ENCODE measurements at places on chromosomes 6 and 20. TPM values are rescaled to one million over a fixed set of nuclear protein-coding genes. Genes with fewer than 3 reads are reported as not detected.

- H3K27me3 ChIP-seq: no peaks in the 10 kb centered on the region
- H3K27ac ChIP-seq: peak overlapping the region; percentile 42
- peaks cover 35% of the 10 kb centered on the region for H3K4me1 ChIP-seq
- no peaks in the 10 kb centered on the region for H3K36me3 ChIP-seq
- no peak overlapping the region for H3K4me3 ChIP-seq
Measured at GRCh38 chr6:33716379-33716778, 4.9 kb upstream of the UQCC2 start.

DNA sequence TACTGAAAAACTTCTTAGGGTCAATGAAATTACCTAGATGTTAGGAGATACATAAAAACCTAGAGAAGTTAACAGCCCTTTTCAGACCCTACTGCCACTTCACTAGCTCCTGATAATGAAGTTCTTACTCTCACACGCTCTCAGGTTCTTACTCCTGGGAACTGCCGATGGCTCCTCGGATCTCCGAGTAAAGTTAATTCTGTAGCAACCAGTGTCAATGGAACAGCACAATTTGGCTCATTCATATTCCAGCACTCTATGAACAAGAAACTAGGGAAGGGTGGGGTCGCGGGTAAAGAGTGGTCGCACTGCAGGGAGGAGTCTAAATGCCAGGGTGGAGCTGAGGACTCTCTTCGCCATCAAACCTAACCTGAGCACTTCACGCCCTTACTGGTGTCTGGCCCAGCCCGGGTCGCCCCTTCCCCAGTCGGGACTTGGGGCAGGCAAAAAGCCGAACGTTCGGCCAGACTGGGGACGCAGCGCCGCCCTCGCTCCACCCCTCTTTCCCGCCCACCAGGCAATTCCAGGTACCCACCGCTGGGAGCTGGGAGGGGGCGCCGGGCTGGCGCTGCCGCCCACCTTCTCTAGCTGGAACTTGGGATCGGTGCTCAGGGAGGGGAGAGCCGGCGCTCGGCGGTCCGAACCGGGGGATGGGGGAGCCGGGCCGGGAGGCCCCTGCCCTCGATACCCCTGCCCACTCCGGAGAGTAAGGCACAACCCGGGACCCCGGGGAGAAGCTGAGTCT lies 744 bp downstream of the RAB23 start:
- peak overlapping the region; percentile 69 for H3K27ac ChIP-seq
- peak overlapping the region; percentile 91 for H3K4me3 ChIP-seq
- no peaks in the 10 kb centered on the region for H3K4me1 ChIP-seq
- DNase-seq: peak; percentile 53
- H3K36me3 ChIP-seq: no peaks in the 10 kb centered on the region

Gene GJA1
- total RNA-seq: 8.2 TPM

DNA sequence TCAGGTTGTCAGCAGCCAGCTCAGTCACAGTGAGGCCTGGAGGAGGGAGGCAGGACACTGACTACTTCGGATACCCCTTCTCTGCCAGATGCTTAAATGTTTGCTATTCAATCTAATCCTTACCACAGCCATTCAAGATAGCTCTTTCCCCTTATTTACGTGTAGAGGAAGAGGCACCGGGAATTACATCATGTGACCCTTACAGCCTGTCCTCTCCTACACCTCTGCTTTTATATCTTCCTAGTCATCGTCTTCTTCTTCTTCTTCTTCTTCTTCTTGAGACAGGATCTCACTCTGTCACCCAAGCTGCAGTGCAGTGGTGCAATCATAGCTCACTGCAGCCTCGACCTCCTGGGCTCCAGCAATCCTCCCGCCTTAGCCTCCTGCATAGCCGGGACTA lies 148.1 kb upstream of the NEDD9 start:
- no peak overlapping the region for H3K4me3 ChIP-seq
- no peak overlapping the region for H3K27ac ChIP-seq
- H3K27me3 ChIP-seq: no peaks in the 10 kb centered on the region
- no peaks in the 10 kb centered on the region for H3K36me3 ChIP-seq
- H3K4me1 ChIP-seq: no peaks in the 10 kb centered on the region
